GM12864 (cell line): ENCODE measurements at places on chromosomes 7 and 10.

- no peak for DNase-seq
Observed at GRCh38 chr7:91457208-91457607, 193.0 kb downstream of the FZD1 start.

DNA sequence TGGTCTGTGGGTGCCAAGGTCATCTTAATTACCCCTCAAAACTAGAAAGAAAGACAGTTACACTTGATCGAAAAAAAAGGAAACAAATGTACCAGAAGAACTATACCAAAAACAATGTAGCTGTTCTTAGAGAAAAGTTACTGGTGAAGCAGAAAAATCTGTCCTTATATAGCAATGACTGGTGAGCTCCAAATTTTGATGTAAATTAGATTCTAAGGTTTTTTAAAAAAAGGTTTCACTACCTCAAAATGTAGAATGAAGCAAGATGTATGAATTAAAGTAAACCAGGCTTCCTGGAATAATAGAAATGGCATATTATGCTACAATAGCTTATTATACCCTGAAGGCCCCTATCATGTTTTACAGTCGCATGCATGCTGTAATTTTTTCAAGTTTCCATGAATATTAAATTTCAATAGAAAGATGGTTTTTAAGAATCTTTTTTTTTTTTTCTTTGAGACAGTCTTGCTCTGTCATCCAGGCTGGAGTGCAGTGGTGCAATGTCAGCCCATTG lies 28.4 kb upstream of the FKBP9 start:
- DNase-seq: no peak

DNA sequence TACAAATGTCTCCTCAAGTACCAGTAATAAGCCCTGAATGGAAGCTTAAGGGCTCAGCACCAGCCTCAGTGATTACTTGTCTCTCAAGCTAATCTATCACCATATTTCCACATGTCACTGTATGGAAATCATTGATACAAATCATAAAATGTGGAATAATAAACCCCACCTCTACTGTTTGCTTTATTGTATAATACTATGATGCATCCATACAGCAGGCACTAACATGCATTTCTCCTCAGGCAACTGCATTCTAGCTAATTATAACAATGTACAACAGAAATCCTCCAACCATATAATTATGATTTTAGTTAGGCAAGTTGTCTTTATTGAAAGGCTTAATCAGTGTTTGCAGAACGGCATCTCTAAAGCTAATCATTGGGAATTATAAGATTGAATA lies 26.2 kb downstream of the CRPPA start:
- DNase-seq: no peak

GRCh38 chr7:151472644-151473380 lies 32.9 kb upstream of the CRYGN start:
- peak; percentile 56 for DNase-seq
